NCI-H460 (cell line): ENCODE measurements at places on chromosomes 2 and 18. TPM values are rescaled to one million over a fixed set of nuclear protein-coding genes. Genes with fewer than 3 reads are reported as not detected.
A peak's percentile ranks its signal among the peaks of the same experiment; 100 is the strongest.

The SCYGR4 gene
- 0.10 and 0.14 TPM in 2 replicates for total RNA-seq

GRCh38 chr2:232316461-232317330 is 61.9 kb upstream of the ALPP start:
- no peak for DNase-seq

GRCh38 chr2:61857224-61857623 is 3.4 kb upstream of the FAM161A start:
- DNase-seq: no peak

The POTEJ gene
- not detected in 2 replicates for total RNA-seq

DNA sequence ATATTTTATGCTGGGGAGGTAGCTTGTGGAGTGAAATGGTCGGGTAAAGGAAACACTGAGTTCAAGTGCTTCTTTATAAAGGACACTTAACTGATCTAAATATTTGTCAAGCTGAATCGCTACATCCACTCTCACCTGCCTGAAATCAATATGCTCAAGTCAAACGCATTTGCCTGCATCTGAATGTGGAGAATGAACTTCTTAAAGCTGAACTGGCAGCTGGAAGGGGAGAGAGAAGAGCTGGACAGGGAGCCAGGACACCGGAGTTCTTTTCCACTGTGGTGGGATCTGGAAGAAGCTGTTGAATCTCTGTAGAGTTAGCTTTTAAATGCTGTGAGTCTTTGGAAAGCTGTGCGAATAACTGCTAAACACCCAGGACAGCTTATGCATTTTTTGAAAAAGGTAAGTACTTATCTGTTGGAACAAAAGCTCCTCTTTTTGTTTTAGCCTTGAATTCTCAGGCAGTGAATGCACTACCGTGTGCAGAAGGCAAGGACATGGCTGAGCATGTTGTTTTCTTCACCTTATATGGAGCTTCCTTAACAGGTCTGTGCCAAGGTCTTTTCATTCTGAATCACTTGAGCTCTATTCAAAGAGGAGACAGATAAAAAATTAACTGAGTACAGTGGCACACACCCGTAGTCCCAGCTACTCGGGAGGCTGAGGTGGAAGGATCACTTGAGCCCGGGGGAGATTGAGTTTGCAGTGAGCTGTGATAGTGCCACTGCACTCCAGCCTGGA is 74.2 kb upstream of the KLF7 start:
- no peak for DNase-seq

- DNase-seq: no peak
These were observed 13.1 kb upstream of the LRATD1 start for GRCh38 chr2:14619441-14619840.

The IL36RN gene
- not detected in 2 replicates for total RNA-seq

The LIMS3 gene
- 1.8 and 4.6 TPM in 2 replicates for total RNA-seq

DNA sequence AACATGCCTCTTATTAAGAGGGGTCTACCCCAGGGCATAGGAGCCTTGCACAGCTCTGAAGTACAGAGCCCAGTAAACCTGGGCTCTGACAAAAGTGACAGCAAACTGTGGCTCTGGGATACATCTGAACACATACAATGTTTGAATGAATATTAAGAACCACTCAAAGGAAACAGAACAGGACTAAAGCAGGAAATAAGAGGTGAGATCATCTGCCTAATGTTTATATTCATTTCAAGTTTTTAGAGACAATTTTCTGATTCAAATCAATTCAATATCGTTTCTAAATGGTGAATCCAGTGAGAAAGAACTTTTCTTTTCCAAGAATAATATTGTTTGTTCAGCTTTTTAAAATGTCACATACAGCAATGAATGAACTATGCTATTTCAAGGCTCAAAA is 136.7 kb upstream of the CAVIN2 start:
- no peak for DNase-seq

- no peak for DNase-seq
These were observed 69.2 kb downstream of the CD28 start for GRCh38 chr2:203775684-203776083.

The CD207 gene
- not detected in 2 replicates for total RNA-seq

DNA sequence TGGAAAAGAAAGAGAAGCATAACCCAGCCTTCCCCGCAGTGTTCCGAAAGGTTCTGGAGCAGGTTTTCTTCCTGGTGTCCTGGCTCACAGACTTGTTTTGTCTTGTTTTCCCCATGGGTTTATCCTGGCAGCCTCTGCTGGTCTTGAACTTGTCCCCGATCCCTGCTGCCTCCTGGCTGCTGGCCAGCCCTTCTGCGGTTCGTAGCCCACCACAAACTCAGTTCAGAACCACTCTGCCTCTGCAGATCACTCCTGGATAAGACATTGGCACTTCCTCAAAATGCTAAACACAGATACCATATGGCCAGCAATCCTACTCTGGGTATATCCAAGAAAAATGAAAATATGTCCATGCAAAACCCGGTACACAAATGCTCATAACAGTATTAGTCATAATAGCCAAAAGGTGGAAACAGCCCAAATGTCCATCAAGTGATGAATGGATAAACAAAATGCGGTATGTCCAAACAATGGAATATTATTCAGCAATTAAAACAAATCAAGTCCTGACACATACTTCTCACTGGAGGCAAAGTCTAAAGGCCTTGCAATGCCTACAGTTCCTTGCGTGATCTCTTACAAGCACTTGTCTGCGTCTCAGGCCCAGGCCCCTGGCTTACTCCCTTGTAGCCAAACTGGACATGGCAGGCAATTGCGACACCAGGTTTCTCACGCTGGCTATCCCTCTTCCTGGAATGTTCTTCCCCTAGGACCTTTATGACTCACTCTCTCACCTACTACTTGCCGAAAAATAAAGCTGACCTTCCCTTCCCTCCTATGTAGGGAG is 28.0 kb upstream of the ARHGEF4 start:
- DNase-seq: peak; percentile 48

DNA sequence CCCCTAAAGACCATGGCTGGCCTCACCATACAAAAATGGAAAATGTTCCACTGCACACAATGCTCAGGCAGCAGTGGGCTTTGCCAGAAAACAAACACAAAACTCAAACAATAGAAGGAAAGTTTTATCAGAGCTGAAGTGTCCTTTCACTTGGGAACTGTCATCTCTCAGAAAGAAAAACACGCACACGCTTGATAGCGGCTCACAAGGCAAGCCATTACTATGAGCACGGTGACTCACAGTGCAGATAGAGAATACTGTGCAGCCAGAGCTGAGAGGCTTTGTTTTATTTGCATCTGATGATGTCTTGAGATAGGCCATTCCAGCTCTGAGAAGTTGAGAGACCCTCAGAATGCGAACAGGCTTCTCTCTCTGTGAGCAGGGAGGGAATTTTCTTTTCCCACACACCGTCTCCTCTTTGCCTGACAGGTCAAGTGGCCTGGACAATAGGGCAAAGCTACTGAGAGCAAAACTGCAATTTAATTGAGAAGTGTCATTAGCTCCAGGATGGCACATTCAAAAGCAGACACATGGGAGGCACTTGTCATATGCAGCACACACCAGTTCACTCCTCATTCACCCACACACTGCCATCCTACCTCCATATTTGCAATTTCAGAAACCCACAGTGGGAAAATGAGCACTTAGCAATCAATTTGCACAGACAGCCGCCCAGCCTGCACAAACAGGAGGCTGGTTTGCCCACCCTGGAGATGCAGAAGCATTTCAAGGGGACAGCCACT is 236.6 kb downstream of the SS18 start:
- no peak for DNase-seq

DNA sequence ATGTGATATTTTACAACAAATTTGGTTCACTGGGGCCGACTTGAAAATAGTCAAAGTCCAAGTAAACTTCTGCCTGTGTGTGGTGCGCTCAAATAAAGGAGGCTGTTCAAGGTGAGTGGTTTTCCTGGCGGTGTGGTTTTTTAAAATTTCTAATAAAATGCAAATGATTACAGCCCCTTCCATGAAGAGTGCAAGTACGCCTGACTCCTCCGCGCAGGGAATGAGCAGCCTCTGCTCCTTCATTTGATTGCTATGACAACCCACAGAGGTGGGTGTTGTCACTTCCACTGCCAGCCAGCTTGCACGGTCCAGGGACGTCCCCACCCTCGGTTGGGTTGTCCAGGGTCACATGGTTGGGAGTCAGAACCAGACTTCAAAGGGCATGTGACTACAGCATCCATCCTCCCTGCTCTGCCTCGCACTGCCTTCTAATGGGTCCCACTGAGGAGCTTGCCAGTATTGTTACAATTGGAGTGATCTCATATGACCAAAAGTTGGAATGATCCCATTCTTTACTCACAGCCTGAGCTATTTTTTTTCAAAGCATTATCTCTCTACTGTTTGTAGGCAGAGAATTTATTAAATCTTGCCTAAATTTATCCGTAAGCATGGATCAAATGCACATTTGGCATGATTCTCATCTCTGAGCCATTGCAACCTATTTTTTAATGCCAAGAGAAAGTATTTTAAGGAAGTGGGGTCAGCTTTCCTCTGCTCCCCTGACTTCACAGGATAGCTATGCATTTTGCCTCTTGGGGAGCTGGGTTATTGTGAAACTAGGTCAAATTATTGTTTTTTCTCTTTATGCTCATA is 121.3 kb downstream of the AGAP1 start:
- no peak for DNase-seq

GRCh38 chr2:175251425-175252041 is 70.0 kb upstream of the ATP5MC3 start:
- DNase-seq: peak; percentile 48

DNA sequence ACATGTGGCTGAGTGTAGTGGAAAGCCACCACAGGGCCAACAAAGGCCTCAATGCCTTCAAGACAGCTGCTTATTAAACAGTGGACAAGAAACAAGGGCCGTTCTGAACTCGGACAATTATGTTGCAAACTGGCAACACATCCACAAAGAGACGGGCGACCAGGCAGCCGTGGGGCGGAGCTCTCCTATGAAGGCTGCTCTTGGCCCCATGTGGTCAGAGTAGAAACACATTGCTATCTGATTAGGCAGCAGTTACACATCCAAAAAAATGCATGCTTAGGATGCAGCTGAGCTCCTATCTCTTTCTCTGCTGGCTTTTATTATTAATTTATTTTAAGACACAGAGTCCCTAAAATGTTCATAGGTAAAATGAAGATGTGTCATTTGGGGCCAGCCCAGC is 163.4 kb downstream of the TMEM163 start:
- no peak for DNase-seq

GRCh38 chr2:16190446-16191270 is 250.3 kb downstream of the MYCN start:
- no peak for DNase-seq

- DNase-seq: peak; percentile 36
These were observed 318.8 kb upstream of the THUMPD2 start for GRCh38 chr2:40097691-40098385.

The KYNU gene
- total RNA-seq: 274 and 287 TPM in 2 replicates

The COL4A3 gene
- 4.0 and 5.5 TPM in 2 replicates for total RNA-seq

The IL1R2 gene
- 0.37 and 1.2 TPM in 2 replicates for total RNA-seq

The ATG9A gene
- total RNA-seq: 44.2 and 44.9 TPM in 2 replicates

The CLEC4F gene
- not detected in 2 replicates for total RNA-seq

The ALKAL2 gene
- total RNA-seq: not detected in 2 replicates

GRCh38 chr2:27707462-27708256 is 44.0 kb downstream of the SLC4A1AP start:
- no peak for DNase-seq

DNA sequence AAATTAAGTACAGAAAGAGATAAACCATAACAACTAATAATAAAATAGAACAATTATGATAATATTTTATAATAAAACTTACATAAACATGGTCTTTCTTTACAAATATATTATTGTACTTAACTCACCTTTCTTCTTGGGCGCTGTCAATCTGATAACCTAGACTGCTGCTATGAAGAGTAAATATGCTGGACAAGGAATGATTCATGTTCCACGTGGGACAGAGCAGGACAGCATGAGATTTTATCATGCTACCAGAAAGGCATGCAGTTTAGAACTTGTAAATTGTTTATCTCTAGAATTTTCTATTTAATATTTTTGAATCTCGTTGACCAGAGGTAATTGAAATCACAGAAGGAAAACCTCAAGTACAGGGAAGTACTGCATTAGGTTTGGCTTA is 210.7 kb downstream of the ANKRD30B start:
- DNase-seq: no peak

DNA sequence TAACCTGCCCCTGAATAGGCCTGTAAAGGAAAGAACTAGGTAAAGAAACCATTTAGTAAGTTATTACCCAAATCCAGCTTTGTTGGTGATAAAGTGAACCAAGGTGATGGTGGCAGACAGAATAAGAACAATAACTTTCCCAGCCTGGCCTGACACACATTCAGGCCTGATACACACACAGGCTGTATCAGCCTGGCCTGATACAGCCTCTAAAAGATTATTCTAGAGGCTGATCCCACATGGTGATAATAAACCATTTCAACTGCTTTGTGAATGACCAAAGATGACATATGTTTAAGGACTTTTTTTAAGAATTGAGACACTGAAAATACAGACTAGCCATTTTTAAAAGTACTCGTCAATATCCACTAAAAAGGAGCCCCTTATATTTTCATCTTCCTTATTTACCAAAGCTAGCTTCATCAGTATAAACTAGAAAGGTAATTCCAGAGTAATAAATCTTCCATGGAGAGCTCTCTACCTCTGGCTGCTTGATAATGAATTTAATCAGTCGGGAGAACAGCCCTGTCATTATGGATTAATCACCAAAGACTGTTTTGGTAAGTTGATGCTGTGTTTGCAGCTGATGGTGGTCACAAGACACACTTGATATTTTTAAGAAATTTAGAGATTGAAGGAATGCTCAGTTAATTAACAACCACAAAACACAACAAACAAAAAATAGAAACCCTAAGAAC is 77.2 kb downstream of the SLC8A1 start:
- DNase-seq: no peak

The DES gene
- 0.38 and 0.50 TPM in 2 replicates for total RNA-seq

GRCh38 chr2:38016219-38016618 is 59.7 kb downstream of the CYP1B1 start:
- no peak for DNase-seq

DNA sequence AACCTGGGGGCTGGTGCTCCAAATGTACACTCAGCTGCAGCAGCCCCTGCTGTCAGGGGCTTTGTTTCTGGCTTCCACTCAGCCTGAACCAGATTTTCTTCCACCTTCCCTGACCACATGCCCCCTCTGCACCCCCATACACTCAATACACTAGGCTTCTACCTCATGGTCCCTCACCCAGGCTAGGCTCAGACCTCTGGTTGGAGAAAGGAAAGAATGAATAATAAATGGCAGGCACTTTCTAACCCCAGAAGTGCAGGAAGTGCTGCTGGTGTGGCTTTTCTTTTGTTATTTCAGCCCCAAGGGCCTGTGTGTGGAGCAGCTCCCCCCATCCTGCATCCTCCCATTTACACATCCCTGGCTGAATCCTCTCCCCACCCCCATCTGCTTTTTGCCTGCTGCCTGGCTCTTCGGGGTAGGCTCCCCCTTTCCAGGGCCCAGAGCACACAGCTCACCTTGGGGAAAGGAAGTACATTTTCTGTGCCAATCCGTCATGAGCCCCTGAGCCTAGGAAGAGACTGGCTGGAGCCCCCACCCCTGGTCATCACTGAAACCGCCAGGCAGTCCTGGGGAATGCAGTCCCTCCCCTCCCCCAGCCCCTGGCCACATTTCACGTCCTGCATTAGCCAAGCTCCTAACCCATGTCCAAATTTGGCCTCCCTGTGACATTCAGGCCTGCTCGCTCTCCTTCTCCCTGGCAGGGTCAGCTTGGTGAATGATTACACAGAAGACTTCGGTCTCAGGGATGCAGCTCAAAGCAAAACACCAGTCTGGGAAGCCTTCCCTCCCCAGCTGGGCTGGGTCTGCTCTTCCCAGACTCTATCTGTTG is 2.6 kb downstream of the DYSF start:
- DNase-seq: no peak

The RIT2 gene
- not detected in 2 replicates for total RNA-seq
